ENCODE measurements at places on chromosomes 11 and 22.

GRCh38 chr11:111776398-111777093 is 10.4 kb upstream of the PPP2R1B start:
- no peak for DNase-seq

GRCh38 chr22:32676191-32676590 is 125.3 kb upstream of the TIMP3 start:
- DNase-seq, result no peak

GRCh38 chr11:64176751-64177150 is 9.2 kb upstream of the STIP1 start:
- DNase-seq, result no peak

DNA sequence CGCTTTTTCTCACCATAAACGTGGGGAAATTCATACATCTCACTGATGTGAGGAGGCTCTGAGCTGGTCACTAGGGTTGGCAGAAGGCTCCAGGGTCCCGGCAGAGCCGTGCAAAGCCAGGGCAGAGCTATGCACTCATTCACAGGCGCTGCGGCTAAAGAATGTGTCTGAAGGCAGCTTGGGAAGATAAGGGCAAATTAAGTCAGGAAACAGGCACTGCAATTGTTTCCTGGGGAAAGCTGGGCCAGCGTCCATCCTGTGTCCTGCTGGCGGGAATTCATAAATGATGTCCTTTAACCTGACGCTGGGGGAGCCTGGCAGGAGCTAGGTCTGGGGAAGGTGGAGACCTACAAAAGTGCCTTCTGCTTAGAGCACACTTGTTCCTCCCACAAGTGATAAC is 27.6 kb downstream of the PKNOX2 start:
- DNase-seq, result no peak

DNA sequence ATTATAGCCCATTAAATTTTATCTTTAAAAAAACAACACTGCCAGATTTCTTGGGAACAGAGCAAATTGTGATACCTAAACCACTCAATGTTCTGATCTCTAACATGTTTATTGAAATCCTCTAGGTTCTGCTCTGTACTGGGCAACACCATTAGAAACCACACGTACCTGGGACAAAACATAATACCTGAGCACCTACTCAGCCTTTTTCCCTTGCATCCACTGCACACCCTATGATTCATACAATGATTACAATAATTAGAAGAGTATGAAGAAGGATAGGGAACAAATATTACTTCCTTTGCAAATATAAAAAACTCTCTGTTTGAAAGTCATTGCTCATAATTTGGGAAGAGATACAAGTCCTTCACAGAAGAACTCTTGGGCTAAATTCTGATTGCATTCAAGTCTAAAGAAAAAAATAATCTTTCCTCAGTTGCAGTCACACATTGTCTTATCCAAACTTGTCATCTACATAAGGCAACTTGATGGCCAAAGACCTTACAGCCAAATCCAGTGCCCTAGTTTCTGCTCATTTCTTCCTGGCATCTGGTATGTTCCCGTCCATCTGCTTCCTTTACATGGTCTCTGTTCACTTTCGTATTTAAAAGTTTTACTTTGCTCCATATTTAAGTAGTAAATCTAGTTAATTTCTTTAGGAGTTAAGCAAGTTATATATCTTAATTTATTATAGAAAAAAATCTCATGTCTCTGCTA is 407.4 kb downstream of the LRRC4C start:
- no peak for DNase-seq

- DNase-seq, result no peak
Observed at GRCh38 chr22:32509045-32509444, 34.4 kb downstream of the FBXO7 start.

- no peak for DNase-seq
Observed at GRCh38 chr11:46661836-46662235, 38.6 kb downstream of the ARHGAP1 start.

DNA sequence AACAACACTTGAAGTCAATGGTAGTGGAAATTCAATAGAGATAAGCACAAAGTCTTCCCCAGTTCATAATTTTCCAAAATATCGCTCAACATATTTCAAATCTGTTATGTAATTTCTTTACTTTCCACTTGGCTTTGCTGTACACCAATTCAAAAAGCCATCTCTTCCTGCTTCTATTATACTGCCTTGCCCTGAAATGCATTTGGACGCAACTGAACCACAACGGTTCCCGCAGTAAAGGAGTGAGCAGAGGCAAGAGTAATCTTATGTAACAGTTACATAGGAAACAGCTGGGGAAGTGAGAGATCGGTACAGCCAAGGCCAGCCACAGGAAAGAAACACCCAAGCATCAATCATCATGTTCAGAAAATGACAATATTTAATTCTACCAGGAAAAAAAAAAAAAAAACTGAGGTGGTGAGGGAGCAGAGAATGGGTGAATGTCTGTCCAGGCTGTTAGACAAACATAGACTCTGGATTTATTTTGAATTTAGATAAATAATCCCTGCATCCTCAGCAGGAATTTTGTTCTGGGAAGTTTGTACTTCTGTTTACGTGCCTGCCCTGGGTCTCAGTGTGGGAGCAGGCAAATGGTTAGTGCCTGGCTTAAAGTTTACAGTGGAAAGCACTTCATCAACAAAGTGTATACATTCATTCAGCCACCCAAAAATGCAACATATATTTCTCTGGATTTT is 392.2 kb downstream of the ETS1 start:
- no peak for DNase-seq

GRCh38 chr11:76856571-76856970 is 4.1 kb upstream of the ACER3 start:
- DNase-seq, result no peak

GRCh38 chr11:69213316-69213715 is 57.6 kb downstream of the SMIM38 start:
- no peak for DNase-seq

- no peak for DNase-seq
Observed at GRCh38 chr22:27930331-27931060, 11.4 kb upstream of the PITPNB start.

GRCh38 chr11:75625991-75626888 is 42.6 kb downstream of the MAP6 start:
- no peak for DNase-seq

DNA sequence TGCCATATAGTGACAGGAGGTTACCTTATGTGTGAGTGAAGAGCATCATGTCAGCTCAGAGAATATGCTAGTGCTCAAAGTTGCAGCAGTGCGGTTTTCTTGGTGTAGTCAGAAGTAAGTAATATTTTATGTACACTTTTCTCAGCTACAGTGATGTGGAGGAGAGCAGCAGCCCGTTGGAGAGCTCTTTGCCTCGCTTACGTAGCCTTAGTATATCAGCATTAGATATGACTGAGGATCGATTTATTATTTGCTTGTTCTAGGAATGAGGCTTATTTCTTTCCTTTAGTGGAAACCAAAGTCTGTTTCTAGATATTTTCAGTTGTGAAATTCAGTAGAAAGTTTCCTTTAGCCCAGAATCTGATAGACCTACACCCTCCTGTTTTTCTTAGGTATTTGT is 63.6 kb downstream of the PPP2R1B start:
- no peak for DNase-seq

- DNase-seq, result no peak
Observed at GRCh38 chr11:45722144-45722543, 56.7 kb upstream of the CHST1 start.

DNA sequence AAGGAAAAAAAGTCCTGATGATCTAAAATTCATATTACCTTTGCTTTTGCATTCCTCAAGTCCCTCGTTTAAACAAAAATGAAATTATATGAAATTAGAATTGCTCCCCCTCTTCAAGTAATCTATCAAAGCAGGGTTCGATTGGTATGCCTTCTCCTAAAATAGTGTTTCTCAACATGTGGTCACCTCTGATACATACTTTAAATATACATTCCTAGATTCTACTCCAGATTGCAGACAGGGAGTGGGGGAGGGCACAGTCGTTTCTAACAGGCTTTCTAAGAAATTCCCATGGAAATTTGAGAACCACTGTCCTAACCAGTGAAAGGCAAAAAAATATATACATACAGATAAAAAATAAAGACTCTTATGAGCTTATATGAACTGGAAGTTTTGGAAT is 22.6 kb upstream of the IRAG1 start:
- no peak for DNase-seq

- DNase-seq, result peak; percentile 38
Observed at GRCh38 chr11:22624742-22625447, 728 bp downstream of the FANCF start.

GRCh38 chr11:27386181-27386845 is 23.3 kb upstream of the CCDC34 start:
- DNase-seq, result no peak

DNA sequence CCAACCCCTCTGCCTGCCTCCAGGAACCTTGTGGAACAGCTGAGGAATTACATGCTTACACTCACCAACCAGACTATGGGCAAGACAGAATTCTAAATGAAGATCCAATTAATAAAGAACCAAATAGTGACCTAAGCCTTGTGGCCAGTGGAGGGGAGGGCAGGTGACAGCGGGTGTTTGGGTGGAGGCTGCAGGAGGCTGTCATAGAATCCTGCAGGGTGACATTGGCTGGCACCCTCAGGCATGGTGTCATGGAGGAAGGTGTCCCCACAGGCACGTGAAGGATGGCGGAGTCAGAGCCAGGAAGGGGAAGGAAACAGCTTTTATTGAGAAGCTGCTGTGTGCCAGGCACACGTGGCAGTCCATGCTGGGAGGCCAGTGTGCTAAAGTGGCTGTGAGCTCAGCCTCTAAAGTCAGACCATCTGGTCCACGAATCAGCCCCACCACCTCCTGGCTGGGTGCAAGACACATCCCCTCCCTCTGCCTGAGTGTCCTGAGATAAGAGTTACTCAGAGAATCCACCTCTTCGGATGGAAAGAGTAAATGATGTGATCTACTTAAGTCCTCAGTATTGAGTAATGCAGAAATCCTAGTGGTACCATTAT is 8.7 kb downstream of the MYO18B start:
- DNase-seq, result no peak

DNA sequence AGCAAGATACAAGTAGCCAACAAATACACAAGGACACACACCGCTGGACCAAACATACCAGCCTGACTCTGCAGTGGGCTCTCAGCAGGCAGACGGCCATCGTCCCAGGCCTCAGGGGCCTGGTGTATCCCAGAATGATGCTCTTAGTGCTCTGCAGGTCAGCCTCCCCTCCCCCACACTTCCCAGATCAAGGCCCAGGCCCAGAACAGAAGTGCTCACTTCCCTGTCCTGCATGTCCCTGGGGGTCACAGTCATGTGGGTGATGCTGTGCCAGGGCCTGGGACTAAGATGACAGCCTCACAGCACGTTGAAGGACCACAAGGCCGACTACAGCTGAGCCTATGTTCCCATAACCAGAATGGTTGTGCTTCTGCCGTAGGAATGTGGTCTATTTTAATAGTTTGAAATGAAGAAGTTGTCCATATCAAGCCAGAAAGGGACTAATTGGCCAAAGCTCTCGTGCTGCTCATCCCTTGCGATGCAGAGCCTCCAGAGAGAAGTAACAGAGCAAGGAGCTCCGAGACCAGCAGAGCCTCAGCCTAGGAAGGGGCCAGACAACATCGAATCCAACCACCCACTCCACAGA is 48.6 kb downstream of the GAB4 start:
- no peak for DNase-seq

DNA sequence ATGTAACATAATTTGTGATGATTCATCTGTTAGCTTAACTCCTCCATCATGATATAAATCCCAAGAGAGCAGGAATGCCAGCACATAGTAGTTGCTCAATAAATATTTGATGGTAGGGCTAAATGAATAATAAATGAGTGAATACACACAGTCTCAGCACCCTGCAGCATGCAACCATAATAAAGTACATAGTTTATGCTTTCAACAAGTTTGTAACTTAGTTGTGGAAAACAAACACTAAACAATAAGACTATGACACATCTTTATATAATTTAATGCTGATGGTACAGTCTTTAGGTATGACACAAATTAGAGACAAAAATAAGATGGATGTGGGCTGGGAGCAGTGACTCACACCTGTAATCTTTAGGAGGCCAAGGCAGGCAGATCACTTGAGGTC is 3.8 kb downstream of the ALKBH8 start:
- DNase-seq, result no peak

DNA sequence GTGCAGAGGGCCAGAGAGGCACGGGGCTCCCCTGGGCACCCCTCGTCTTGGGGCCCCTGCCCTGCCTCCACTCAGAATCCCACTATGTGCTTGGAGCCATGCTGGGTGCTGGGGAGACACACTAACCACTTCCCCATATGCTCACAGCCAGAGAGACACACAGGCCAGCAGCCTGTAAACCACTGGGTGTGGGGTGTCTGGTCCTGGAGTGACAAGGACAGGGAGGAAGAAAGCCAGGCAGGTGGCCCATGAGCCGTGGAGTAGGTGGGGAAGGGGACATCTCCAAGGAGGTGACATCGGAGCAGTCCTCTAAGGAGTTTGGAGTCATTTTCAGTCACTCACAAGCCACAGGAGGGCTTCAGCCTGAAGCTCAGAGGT is 58.9 kb downstream of the CDKN1C start:
- no peak for DNase-seq

- DNase-seq, result no peak
Observed at GRCh38 chr11:107840129-107840484, 18.5 kb downstream of the SLC35F2 start.

GRCh38 chr11:94142308-94143281 is 14.0 kb downstream of the PANX1 start:
- DNase-seq, result no peak

DNA sequence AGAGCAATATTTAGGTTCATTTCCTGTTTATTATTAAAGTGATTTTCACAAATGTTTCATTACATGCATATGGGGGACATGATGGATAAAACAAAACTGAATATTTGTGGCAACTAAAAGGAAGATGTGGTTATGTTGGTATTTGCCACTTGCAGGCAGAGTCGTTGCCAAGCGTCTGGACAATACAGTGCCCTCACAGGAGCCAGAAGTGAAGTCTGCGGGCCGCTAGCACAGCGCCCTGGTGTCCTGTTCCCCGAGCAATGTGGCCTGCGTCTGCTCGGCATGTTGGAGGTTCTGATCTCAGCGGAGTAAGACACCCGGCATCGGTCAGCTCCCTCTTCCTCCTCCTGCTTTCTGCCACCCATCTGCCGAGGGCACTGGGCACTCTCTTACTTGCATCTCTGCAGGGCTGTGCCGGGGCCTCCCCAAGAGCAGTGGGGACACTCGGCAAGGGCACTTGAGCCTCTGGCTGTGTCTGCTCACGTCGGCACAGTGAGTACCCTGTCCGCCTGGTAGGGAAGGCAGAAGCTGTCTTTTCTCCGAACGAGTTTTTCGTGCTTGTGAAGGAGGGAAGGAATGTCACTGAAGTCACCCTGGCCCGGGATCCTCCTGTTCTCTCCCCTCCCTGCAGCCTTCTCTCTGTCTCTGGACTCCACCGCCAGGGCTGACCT is 10.5 kb upstream of the TTLL12 start:
- DNase-seq, result no peak

- no peak for DNase-seq
Observed at GRCh38 chr22:48782811-48783511, 1044.7 kb downstream of the BRD1 start.

- DNase-seq, result no peak
Observed at GRCh38 chr11:33616552-33616951, 84.1 kb downstream of the C11orf91 start.

GRCh38 chr22:46036558-46037408 is 59.8 kb upstream of the WNT7B start:
- DNase-seq, result no peak

- DNase-seq, result no peak
Observed at GRCh38 chr11:26095340-26095739, 236.6 kb upstream of the ANO3 start.
